NCI-H226 (cell line): ENCODE measurements at places on chromosomes 7 and 10.

GRCh38 chr7:12674053-12674452 is 13.4 kb upstream of the ARL4A start:
- no peak for DNase-seq

GRCh38 chr7:9822458-9823290 is 1151.0 kb upstream of the PHF14 start:
- no peak for DNase-seq

DNA sequence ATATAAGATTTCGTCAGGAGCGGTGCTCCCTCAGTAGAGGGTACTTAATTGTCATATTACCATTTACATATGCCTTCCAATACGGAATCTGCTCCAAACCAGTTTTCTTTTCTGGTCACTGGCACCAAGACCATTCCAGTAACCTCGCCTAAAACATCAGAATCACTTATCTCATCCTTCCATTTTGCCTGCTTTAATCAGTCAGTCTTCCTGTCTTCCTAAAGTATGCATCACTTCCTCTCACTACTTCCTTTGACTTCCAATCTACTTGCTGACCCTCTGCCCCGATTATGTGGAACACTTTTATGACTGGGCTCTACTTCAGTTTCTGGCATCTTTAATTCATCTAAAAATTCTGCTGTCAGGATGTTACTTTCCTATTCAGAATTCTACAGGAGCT is 33.5 kb downstream of the CUL2 start:
- no peak for DNase-seq

DNA sequence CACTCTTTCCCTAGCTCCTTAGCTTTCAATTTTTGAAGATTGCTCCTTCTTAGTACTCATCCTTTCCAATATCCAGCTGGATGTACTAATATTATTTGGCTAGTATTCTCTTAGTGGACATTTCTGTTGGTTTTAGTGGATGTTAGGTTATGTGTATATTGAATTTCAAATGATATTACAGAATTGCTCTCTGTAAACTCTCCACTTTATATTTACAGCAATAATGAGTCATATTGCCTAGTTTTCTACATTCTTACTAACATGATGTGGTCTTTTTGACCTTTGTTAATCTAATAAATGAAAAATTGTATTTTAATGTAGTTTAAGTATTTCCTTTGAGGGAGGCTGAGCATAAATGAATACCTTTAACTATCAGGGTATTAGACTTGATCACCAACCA is 69.4 kb downstream of the BICC1 start:
- DNase-seq: no peak

DNA sequence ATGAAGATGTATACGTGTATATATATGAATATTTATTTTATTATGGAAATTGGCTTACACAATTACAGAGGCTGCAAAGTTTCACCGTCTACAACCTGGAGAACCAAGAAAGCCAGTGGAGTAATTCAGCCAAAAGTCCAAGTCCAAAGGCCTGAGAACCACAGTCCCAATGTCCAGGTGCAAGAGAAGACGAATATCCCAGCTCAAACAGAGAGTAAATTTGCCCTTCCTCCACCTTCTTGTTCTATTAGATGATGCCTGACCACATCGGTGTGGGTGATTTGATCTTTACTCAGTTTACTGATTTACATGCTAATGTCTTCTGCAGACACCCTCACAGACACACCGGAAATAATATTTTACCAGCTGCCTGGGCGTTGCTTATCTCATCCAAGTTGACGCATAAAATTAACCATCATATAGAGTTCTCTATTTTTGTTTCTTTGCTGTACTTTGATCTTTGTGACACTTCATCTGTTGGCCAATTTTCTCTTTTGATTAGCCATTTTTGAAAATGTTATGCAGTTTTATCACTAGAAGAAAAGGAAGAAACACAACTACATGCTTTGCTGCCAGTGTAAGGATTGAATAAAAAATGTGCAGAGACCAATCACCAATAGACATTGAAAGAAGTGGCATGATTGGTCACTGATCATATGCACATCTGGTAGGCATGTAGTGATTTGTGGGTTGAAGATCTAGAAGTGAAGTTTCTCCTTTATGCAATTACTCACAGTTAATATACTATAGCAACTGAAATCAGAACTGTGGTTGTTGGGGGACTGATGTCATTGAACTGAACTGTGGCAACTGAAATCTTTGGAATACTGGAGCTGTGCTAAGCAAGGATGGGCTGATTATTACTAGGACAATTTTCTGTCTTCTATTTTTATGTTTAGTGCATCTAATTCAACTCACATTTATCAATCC is 68.5 kb downstream of the EPDR1 start:
- no peak for DNase-seq

DNA sequence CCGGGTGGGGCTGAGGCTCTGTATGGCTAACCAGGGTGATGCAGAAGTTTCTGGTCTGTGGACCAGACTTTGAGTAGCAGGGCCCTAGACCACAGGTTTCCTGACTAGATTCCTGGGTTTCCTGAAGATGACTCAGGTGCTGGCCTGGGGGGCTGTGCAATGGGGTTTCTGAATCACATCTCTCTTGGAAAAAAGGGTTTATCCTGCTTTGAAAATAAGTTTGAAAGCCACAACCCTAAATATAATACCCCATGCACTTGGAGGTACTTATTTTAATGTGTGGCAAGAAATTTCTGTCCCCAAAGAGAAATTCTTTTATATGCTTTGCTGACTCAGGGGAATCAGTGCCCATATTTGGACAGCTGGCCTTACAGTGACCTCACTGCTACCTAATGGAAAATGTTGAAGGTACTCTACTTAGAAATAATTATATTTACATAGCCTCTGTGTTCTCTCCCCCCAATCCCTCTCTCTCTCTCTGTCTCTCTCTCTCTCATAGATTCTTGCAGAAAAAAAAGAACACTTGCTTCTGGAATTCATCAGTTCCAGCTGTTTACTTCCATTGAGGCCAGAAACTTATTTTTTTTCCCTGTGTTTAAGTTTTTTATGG is 184.4 kb upstream of the LYZL2 start:
- DNase-seq: peak; percentile 63
